ENCODE measurements at places on chromosomes 16 and 17.
A peak's percentile ranks its signal among the peaks of the same experiment; 100 is the strongest.

GRCh38 chr16:11391576-11391975 lies 46.3 kb downstream of the RMI2 start:
- DNase-seq = no peak

DNA sequence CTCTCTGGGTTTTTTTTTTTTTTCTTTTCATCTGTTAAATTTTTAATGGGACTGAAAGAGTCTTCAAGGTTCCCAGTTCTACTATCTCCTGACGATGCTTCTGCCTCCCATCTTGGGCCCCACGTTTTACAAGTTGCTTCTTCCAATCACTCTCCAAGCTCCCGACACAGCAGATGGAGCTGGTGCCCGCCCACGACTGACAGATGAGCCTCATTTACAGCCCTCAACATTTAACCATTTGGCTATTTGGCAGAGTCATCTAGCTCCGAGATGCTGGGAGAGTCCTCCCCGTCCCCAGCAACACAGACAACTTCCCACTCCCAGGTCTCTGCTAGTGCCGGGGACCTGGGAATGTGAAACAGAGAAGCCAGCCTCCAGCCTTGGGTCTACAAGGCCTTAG lies 276.9 kb downstream of the SHISA9 start:
- DNase-seq = no peak

DNA sequence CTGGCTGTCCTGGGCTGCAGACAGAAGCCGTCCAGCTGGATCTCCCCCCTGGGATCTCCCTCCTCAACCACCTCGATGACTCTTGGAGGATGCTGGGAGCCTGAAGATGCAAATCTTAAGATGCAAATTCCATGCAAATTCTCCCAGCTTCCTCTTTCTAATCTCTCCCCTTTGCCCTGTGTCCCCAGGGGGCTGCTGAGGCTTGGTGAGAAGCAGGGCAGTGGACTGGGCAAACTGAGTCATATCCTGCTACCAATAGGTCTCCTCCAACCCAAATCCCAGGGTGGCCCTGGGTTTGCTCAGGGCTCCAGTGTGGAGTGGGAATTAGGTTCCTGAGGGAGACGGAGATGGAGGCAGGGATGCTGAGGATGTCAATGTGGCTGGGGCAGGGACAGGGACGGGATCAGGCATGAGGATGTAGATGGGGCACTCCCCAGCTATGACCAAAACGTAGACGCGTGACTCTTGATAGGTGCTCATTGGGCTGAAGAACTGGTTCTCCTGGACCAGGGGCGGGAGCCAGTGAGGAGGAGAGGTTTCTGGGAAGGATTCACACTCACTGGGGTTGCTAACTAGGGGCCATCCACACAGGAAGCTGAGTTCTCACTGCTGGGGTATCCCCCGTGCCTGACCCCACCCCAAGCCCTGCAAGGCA lies 3.6 kb upstream of the ALOX12B start:
- DNase-seq = no peak

DNA sequence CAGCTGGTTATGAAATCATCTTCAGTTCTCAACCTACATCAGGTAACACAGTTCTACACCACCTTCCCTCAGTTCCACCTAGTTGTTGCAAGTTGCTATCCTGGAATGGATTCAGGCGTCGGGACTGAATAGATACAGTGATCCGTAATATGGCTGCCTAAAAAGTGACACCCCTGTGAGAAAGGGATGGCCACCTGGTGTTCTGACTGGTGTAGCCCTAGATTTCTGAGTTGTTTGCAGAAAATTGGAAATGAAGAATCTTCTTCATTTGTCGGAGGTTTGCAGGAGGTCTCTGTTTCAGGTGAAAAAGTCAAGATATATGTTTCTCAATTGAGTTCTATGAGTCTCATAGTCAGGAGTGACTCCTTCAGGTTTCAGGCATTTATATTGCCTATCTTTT lies 225.8 kb upstream of the ELAC2 start:
- no peak for DNase-seq

DNA sequence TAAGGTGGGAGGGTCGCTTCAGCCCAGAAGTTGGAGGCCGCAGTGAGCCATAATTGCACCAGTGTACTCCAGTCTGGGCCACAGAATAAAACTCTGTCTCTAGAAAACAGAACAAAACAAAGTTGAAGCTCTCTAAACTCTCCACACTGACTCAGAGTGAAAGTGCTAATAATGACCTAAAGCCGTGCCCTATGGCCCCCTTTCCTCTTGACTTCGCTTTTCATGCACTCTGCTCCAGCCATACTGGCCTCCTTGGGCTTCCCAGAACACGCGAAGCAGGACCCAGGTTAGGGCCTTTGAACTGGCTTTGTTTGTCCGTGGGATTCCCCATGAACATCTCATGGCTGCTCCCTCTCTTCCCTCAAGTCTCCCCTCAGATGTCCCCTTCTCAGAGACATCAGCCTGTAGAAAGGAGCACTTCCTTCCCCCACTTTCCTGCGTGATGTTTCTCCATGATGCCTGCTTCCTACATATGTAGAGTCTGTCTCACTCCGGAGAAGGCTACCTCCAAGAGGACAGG lies 18.6 kb upstream of the SPN start:
- DNase-seq = no peak

GRCh38 chr17:50273654-50274040 lies 619 bp upstream of the TMEM92 start:
- DNase-seq = no peak

GRCh38 chr16:6206080-6206479 lies 1108.5 kb upstream of the EEF2KMT start:
- no peak for DNase-seq

- no peak for DNase-seq
Measured at GRCh38 chr17:78133179-78133951, 2.8 kb downstream of the TMC8 start.

DNA sequence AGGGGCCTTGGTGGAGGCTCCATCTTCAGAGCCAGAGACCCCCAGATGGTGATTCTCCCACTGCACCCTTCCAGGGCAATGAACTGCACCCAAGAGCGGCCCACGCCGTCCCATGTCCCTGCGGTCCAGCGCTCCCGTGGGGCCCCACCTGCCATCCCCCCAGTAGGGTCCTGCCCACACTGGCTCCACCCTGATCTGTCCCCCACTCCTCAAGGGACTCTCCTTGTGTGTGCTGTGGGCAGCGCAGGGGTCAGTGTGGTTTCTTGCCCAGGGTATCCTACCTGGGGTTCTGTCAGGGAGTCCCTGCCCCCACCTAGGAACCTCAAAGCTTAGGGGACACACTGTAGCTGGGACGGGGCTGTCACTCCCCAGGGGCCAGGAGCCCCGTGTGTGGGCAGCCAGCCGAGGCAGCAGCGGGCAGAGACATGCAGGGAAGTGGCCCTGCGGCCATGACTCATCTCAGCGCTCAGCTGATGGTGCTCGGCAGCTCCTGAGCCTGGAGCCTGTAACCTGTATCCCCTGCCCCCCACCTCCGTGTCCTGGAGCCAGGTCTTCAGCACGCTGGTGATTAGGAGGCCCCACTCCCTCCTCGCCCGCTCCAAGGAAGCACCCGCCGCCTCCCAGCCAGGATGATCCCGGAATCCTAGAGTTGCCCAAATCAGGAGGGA lies 35.7 kb upstream of the SSTR5 start:
- no peak for DNase-seq

DNA sequence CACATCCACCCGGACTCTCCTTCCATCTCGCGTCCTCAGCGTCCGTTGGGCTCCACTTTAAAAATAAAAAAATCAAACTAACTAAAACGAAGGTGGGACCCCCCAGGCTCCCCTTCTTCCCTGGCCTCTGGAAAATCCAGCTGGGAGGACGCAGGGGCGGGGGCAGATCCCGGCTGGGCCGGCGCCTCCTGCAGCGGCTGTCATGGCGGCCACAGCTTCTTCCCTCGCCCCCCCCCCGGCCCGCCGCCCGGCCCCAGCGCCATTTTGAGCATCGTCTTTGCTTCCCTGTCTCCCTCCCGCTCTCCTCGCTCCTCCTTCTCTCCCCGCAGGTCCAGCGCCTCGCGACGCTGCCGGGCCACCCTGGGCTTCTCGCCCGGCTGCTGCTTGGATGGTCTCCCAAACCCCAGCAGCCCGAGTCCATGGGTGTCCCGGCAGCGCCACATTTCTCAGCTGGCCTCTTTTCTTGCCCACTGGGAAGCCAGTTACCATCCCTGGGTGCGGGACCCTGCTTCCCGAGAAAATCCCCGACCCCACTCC lies 3.3 kb downstream of the HOXB2 start:
- DNase-seq = no peak

- no peak for DNase-seq
Measured at GRCh38 chr17:4766723-4767122, 5.0 kb upstream of the TM4SF5 start.

DNA sequence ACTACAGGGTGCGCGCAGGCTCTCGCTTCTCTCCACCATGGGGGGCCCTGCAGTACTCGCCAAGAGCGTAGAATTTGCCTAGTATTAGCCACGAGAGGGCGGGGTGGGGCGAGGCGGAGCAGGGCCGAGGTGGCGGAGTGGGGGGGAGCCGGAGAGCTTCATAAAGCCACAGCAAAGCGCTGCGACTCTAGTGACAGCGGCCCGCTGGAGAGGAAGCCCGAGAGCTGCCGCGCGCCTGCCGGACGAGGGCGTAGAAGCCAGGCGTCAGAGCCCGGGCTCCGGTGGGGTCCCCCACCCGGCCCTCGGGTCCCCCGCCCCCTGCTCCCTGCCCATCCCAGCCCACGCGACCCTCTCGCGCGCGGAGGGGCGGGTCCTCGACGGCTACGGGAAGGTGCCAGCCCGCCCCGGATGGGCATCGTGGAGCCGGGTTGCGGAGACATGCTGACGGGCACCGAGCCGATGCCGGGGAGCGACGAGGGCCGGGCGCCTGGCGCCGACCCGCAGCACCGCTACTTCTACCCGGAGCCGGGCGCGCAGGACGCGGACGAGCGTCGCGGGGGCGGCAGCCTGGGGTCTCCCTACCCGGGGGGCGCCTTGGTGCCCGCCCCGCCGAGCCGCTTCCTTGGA lies at the start of gene TBX21:
TBX21 (plus strand) TSS at position 190 of the 627 bp plus-strand sequence; CDS start at position 409, 219 bp downstream.
- peak; percentile 82 for DNase-seq

DNA sequence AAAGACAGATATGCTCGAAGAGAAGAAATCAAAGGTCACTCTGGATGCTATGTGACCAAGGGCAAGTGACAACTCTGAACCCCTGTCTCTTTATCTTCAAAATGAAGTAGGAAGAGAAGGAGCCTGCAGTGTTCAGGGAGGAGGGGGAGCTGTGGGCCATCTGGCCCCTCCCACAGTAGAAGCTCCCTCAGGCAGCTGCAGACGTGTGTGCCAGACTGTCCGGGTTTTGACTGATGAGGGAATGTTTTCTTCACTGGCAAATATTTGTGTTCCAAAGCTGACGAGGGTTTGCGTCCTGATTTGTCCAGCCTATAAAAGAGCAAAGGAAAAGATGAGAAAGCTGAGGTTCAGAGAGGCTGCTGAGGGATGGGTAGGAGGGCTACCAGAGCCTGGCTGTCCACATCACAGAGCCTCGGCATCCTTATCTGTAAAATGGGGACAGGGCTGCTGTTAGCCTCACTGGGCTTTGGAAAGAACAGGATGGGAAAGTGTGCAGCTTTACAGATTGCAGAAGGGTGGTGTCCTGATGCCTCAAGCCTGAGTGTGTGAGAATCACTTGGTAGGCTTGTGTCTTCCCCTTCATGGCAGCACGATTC lies 1.8 kb upstream of the GINS2 start:
- no peak for DNase-seq

GRCh38 chr17:81030741-81031565 lies 4.0 kb upstream of the BAIAP2 start:
- no peak for DNase-seq

- no peak for DNase-seq
Measured at GRCh38 chr17:80145076-80146075, 1.6 kb downstream of the EIF4A3 start.

GRCh38 chr16:68255712-68256111 lies 8.6 kb upstream of the SLC7A6 start:
- no peak for DNase-seq

DNA sequence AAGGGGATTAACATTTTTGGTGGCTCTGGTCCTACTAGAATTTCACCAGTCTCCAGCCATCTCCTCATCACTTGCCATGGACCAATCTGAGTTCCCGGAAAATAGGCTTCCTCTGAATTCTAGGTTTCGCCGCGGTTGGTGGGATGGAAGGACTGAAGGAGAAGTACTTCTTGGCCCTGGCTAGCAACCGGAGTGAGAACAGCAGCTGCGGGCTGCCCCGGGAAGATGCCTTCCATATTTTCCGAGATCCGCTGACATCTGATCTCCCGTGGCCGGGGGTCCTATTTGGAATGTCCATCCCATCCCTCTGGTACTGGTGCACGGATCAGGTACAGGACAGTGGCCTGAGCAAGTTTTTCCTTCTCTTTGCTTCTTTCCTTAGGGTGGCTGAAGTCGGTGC lies 45.0 kb downstream of the SLC5A11 start:
- DNase-seq = no peak

DNA sequence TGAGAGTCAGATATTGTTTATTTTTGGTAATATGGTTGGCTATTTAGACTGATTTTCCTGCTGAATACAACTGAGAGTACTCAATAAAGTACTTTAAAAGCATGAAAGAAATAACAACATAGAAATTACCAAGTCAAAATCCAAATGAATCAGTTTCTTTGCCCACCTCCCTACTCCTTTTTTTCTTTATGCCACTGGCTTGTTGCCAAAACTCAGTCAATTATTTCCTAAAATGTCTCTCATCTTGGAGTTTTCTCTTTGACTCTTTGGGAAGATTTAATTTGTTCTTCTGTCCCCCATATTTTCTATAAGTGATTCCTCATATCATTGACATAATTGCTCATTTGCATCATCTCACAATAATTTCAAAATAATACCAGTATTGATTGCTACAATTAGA lies 2.6 kb upstream of the OMG start:
- no peak for DNase-seq

GRCh38 chr17:28368306-28368831 lies 1.7 kb downstream of the VTN start:
- no peak for DNase-seq

DNA sequence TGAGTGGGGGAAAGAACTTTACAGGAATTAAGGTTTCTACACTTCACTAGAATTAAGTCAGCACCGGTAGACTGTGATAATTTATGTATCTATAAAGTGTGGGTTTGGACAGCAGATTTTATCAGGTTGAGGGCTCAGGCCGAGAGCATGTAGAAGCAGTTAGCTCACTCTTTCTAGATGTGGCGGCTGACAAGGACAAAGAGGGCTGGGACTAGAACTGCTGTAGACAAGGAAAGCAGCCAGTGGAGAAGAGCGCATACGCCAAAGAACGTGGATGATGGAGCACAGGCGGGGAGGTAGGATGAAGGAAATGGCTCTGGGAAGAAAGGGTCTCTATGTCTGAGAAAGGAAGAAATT lies 504 bp upstream of the GOSR1 start:
- DNase-seq = peak; percentile 0

DNA sequence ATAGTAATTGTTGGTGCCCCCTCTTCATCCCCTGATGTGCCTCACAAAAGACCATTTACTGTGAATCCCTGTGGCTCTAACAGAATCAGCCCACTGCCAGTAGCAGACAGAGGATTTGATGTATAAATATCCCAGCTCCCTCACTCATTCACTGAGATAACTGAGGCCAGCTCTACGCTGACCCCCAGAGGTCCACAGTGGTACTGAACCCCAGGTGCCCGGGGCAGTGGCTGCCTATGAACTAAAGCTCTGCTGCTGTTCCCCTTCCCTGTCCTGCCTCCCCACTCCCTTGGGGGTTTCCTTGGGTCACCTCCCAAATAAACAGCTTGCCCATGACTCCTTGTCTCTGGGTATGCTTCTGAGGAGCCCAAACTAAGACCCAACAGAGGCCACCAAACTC lies 295.8 kb downstream of the FOXL1 start:
- DNase-seq = no peak
